ENCODE measurements at places on chromosomes 1 and 21. TPM values are rescaled to one million over a fixed set of nuclear protein-coding genes. Genes with fewer than 3 reads are reported as not detected.
A peak's percentile ranks its signal among the peaks of the same experiment; 100 is the strongest.

The KRTAP20-1 gene
- total RNA-seq: not detected

The UHMK1 gene
- total RNA-seq: 57.9 TPM

The LCE1D gene
- total RNA-seq: not detected

The RCOR3 gene
- 8.1 TPM for total RNA-seq

The PTPRU gene
- 7.0 TPM for total RNA-seq

The EPS8L3 gene
- total RNA-seq: not detected

The PTPN14 gene
- 42.8 TPM for total RNA-seq

The EDN2 gene
- total RNA-seq: not detected

GRCh38 chr1:8545078-8545477, 227.2 kb downstream of the SLC45A1 start:
- DNase-seq: peak; percentile 35

DNA sequence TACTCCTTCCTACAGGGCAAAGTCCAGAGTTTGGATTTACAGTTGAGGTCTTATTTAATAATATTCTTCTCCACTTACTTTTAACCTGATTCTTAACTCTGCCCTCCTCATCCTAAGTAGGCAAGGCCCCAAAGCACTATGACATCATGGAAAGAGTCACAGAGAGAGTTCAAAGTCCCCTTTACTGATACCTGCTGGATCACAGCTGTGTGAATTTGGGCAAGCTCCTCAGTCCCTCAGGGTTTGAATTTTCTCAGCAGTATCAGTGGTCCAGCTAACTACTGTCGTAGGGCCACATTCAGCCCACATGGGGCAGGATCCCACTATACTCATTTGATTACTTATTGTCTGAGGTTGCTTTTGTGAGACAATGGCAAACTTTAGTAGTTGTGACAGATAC, 16.0 kb downstream of the TYW3 start:
- no peak for DNase-seq

- no peak for DNase-seq
Observed at GRCh38 chr21:16550917-16551741, 821.3 kb downstream of the USP25 start.

DNA sequence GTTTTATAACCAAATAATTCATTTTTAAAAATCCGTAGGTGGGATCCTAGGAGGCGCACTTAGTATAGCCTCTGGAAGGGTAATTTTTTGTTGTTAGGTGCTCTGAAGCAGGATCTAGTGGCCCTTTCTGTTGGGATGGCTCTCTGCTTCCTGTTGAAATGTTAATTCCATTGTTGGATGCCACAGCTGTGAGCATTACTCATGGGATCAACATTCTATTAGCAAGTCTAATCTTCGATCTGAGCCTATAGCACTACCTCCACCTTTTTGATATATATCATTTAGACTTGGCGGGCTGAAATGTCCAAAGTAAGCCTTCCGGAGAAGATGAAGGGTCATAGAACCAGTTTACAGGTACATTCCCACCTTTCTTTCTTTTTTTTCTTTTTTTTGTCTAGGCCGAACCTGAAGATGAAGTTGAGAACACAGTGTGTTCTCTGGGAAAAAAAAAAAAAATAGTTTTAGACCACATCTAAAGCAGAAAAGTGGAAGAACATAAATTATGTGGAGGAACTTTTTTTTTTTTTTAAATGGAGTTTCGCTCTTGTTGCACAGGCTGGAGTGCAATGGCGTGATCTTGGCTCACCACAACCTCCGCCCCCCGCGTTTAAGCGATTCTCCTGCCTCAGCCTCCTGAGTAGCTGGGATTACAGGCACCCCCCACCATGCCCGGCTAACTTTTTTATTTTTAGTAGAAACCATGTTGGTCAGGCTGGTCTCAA, 1.4 kb downstream of the CXADR start:
- no peak for DNase-seq

GRCh38 chr1:166974647-166975345, 544 bp downstream of the ILDR2 start:
- no peak for DNase-seq

DNA sequence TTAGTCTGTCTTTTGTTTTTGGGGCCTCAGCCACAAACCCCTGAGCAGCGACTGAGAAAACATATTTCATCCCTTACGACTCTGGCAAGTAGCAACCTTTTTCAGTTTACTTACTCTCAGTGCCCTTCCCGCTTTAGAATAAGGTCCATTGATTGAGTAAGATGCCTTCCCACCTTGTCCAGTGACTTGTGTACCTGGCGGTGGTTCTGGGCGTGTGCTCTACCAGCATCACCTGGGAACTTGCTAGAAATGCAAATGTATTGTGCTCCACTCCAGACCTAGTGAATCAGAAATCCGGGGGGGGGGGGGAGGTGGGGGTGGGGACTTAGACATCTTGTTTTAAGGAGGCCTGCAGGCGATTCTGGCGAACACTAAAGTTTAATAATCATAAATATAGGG, 72.1 kb downstream of the S1PR1 start:
- DNase-seq: no peak

DNA sequence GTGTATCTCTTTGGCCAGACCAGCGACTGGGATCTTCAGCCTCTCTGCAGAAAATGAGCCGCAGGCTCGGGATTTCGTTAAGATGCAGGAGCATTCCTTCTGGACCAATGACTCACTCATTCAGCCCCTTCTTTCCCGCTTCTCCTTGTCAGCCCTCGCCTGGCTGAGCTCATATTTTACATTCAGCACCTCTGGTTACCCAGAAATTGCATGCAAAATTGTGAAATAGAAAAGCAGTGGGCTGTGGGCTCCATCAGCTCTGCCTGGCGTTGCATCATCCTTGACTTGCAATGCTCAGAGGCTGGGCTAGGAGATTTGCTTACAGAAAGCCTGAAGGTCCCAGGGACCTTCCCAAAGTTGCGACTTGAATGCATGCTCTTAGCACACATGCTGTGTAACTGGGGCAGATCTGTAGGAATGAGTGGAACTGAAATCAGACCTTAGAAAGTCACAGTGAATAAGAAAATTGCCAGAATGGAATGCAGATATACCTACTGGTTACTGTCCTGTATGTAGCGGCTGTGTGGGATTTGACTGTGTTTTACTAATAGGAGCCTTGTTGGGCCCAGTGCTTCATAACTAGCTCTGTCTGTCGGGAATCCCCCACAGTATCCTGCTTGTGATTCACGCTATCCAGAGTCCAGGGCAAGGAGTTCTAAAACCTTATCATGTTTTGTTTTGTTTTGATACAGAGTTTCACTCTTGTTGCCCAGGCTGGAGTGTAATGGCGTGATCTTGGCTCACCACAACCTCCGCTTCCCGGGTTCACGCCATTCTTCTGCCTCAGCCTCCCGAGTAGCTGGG, 444.8 kb downstream of the KIF26B start:
- peak; percentile 94 for DNase-seq

- peak; percentile 30 for DNase-seq
Observed at GRCh38 chr1:108877348-108878159, 769 bp downstream of the GPSM2 start.

DNA sequence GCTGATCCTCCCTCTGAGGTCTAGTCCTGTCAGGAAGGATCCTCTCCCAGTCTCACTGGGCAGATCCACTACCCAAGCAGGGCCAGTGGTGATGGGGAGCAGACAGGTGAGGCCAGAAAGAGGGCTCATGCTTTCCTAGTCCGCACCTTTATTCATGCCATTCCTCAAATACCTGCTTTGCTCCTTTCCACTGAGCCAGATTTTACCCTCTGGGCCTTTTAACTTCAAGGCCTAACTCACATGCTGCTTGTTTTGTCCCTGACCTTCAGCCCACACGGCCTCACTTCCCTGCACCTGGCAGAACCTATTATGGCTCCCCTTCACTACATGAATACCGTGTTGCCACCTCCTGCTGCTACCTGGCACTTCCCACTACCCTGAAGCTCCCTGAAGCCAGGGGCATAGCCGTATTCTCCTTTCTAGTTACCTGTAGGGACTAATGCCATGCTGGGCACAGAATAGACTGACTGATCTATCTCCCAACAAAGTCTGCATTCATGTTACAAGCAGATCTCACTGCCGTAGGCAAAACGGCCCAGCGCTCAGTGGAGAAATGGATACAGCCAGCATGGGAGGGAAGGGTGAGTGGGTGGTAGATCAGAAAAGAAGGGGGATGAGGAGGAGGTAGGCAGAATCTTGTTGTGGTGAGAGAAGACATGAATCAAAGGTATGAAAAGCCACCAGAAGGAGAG, 36.1 kb upstream of the GOLT1A start:
- no peak for DNase-seq

- peak; percentile 61 for DNase-seq
Observed at GRCh38 chr1:1264026-1264425, 9.6 kb downstream of the UBE2J2 start.

DNA sequence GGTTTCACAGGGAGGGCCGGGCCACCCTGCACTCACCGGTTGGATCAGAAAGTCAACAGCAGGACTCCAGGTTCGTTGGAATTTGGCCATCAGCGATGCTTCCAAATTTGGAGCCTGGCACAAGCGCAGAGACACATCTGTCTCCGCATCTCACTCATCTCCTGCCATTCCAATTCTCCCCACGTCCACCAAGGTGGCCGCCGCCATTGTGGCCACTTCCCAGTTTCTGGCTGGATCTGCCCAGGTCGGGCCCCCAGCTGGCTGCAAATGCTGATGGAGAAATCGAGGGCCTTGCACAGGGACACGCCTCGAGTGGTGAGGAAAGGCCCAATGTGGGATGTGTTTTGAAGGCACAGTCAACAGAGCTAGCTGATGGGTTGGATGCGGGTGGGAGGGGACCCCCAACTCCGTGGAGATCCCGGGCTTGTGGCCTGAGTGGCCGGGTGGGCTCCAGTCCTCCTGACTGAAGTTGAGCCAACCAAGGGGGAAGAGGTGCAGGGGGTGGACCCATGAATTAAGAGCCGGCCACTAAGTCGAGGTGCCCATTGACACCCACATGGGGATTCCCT, 102.7 kb downstream of the CRYAA start:
- DNase-seq: no peak

DNA sequence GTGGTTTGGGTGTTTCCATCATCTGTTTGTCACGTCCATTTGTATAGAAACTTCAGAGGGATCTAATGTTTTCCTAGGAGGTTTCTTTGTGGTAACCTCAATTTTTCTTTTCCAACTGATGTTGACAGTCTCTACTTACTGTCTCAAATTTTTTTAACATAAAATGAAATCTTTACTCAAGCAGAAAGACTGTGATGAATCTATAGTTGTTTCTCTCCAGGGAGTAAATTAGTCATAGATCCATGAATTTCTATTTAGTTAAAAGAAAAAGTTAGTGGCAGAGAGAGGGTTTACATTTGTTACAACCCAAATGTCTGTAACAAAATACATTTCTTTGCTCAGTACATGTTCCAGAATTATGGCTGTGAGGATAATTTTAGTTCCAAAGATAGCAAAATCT, 161.6 kb downstream of the DISP1 start:
- DNase-seq: no peak

- peak; percentile 35 for DNase-seq
Observed at GRCh38 chr1:241336335-241336734, 20.7 kb downstream of the RGS7 start.

- no peak for DNase-seq
Observed at GRCh38 chr1:214524824-214525223, 26.6 kb downstream of the PTPN14 start.

DNA sequence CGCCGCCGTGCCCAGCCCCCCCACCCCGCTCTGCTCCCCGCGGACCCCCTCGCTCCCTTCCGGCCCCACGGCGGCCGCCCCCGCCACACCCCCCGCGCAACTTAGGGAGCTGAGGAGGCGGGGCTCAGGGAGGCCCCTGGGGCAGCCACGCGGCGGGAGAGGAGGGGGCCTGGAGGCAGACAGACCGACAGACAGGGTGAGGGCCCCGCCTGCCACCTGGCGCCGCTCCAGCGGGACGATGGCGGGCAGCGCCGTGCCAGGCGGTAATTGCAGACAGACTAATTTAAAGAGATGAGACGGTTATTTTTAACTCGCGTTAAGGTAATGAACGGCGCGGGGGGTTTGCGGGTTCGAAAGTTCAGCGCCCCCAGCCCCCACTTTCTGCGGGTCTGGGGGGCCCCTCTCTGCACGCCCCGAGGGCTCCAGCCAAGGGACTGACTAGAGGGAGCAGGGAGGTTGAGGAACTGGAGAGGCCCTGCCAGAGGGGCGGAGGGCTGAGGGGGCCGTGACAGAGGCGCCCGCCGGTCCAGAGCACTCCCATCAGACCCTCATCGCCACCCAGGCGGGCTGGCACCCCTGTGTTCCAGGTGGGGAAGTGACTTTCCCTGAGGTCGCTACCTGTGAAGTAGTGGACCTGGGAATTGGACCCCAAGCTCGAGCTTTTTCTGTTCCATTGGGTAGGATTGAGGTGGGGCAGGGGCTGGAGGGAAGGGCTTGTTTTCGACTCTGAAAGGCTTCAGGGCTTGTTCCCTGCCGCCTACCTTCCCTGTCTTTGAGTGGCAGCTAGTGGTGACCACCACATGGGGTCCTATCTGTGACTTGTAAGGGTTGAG, 5.4 kb downstream of the FOXO6 start:
- no peak for DNase-seq

Measured in IMR-90 (cell line).